NCI-H774 (cell line): ENCODE measurements at places on chromosomes 5 and 9.

DNA sequence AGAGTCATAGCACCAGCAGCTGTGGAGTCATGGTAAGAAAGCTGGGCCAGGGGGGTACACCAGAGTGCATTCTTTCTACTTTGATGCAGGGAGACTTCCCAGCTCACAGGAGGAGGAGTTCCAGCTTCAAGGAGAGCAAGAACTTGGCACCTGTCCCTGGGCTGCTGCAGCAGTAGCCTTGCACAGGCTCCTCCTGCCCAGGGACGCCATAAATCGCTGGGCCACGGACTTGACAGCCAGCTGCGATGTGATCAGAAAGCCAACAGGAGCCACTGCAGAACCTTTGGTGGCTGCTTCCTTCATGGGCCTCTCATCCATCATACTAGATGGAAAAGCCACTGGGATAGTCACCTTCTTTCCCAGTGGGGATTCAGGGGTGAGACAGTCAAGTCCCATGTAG is 234.7 kb downstream of the NMUR2 start:
- peak; percentile 48 for DNase-seq

DNA sequence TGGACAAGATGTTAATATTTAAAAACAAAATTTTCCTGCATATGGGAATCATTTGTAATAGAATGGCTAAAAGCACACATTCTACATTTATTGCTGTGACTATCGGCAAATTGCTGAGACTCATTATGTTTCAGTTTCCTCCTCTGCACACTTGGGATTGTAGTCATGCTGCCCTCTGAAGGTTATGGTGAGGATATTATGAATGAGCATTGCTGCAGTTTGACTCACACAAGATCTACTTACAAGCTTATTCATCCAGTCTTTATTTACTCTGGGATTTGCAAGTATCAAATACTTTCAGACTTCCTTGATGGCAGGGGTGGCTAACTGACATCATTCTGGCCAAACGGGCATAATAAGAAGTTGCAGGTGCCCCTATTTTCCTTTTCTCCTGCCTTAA is 9.5 kb upstream of the NFIL3 start:
- peak; percentile 25 for DNase-seq

- DNase-seq, result no peak
Observed at GRCh38 chr5:136396886-136397285, 31.5 kb upstream of the TRPC7 start.

DNA sequence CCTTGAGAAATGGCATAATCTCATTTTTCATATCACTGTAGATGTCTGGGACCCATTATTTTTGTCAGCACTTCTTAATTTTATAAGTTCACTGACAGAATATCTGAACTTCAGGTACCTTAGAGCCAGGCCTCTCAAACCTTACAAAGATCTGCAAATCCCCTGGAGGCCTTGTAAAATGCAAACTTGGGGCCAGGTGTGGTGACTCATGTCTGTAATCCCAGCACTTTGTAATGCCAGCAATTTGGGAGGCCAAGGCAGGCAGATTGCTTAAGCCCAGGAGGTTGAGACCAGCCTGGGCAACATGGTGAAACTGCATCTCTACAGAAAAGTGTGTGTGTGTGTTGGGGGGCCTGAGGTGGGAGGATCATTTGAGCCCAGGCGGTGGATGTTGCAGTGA is 30.8 kb downstream of the RASGRF2 start:
- DNase-seq, result no peak
